ENCODE measurements at places on chromosomes 13 and 19.

DNA sequence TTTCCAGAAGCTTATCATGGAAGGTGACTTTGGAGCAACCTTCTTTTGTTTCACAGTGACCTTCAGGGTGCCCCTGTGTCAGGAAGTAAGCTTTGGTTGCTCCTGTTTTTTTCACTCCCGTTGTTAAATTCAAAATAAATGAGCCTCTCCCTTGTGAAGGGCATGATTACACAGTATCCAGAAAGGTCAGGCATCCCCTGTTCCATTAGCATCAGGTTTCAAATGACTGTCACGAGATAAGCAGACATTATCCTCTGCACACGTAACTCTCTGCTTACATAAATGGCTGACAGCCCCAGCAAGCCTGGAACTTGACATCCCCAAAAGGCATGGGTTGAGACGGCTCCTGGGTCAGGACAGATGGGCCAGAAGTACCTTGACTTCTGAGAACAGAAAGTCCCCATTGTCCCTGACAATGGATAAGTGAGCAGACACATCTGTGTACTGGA is 52.0 kb downstream of the RAB20 start:
- DNase-seq: no peak

DNA sequence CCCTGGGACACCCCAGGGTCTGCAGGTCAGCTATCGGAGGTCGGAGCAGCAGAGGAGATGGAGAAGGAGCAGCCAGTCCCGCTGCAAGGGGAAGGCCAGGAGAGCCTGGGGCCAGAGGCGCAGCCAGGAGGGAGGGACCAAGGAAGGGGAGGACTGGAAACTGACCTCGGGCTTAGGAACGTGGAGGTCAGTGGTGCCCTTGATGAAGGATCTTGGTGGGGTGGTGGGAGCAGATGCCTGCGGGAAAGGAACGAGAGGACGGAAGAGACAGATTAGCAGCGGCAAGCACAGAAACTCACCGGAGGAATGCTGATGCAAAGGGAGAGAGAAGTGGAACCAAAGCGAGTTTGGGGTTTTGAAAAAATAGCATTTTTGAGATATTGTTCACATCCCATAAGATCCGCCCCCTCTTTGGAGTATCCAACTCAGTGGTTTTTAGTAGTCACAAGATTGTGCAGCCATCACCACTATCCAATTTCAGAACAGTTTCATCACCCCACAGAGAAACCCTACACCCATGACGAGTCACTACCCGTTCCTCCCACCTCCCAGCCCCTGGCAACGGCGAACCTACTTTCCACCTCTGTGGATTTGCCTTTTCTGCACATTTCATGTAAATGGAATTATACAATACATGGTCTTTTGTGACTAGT is 22.1 kb downstream of the PLEKHF1 start:
- DNase-seq: no peak

GRCh38 chr19:50065938-50066337 is 40.1 kb downstream of the ZNF473 start:
- DNase-seq: no peak

DNA sequence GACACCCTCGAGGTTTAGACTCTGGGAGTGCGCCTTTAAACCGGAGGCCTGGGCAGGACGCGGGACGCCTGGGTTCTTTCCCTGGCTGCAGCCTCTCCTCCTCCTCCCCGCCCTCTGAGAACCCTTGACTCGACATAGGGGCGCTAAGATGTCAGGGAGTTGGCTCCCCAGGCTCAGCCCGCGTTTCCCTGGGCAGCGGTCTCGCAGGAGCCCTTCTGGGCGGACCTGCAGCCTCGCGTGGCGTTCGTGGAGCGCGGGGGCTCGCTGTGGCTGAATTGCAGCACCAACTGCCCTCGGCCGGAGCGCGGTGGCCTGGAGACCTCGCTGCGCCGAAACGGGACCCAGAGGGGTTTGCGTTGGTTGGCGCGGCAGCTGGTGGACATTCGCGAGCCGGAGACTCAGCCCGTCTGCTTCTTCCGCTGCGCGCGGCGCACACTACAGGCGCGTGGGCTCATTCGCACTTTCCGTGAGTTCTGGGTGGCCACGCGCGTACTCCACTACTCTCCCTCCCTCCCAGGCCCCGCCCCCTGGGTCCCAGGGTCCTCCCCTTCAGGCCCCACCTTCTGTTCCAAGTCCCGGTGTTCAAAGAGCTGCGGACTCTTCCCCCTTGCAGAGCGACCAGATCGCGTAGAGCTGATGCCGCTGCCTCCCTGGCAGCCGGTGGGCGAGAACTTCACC is 1.3 kb downstream of the ICAM5 start:
- DNase-seq: no peak

- DNase-seq: no peak
Observed at GRCh38 chr13:24764276-24764630, 284 bp downstream of the RNF17 start.

DNA sequence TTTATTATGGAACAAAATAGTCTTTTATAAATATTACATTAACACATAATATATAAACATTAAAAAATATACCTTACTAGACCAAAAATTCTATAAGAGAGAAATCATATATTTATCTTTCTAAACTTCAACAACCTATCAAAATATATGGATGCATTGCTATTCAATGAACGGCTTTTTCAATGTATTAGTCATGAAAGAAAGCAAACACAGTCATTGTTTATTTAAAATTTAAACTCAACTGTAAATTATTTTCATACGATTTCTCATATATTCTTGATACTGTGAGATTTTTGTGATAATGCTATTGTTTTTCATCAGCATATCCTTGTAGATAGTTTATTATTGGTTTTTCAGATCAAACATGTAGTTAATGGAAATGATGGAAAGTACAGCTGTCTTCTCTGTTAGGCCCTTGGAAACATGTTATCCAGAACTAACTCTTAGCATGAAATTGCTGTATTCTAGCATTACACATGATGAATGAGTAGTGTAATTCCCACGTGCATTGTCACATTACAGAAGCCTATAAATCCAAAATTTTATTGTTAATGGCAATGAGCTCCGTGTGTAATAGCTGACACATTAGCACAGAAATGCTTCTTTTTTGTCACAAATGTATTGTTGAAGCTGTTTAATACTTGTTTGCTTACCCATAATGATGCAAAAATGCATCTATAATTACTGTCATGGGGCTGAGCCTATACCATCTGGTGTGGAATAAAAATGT is 1639.9 kb downstream of the SLITRK5 start:
- no peak for DNase-seq

GRCh38 chr13:103130681-103131210 is 64.5 kb upstream of the SLC10A2 start:
- DNase-seq: no peak

GRCh38 chr19:33404506-33405253 is 31.2 kb downstream of the CEBPG start:
- DNase-seq: no peak

GRCh38 chr13:73286942-73287620 is 228.3 kb downstream of the KLF5 start:
- DNase-seq: no peak

GRCh38 chr13:94646904-94647303 is 45.2 kb downstream of the GPR180 start:
- DNase-seq: no peak

- no peak for DNase-seq
Observed at GRCh38 chr13:92739306-92739818, 487.2 kb upstream of the GPC6 start.

Data from left renal pelvis (tissue), 4 donors.